Amniotic epithelial cell (primary cell): ENCODE measurements at places on chromosomes 16 and 17.

DNA sequence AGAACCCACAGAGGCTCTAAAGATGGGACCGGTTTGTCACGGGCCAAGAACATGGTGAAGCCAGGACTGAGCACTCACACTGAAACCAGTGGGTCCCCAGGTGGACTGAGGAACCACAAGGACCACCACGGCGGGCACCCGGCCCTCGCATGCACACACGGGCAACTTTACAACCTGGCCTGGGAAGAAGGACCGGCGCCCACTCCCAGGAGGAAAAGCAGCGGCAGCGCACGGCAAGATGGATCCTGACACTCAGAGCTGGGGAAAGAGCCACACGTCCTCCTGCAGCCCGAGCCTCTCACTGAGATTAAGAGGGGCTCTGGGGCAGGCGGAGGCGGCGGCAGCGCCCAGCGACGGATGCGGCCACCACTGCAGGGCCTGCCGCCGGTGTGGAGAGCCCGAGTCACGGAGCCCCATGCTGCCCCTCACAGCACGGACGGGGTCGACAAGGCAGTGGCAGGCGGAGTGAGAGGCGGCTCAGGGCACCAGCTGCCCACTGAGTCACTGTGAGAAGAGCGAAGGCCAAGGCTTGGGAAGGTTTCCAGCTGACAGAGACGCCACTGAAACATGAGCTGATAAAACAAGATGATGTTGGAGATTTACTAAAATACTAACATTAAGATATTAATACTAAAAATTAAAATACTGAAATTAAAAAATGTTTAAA lies 118.3 kb downstream of the ANKRD11 start:
- peak; percentile 57 for DNase-seq

DNA sequence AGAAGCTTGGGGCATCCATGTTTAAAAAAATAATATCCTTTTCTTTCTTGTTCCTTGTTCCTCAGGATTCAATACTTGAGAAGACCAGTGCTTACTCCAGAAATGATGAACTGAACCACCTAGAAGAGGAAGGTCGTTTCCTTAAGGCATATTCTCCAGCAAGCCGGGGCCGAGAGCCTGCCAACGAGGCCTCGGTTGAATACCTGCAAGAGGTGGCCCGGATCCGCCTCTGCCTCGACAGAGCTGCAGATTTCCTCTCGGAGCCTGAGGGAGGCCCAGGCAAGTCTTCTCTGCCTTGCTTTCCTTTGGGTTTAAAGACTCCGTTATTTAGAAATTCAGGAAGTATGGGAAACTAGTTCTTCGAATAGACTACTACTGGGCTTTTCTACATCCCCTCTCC lies 42.5 kb upstream of the ENDOV start:
- no peak for DNase-seq

GRCh38 chr17:19502517-19502916 lies 31.1 kb upstream of the SLC47A1 start:
- no peak for DNase-seq

GRCh38 chr17:66764506-66764905 lies 70.4 kb upstream of the CACNG5 start:
- no peak for DNase-seq

DNA sequence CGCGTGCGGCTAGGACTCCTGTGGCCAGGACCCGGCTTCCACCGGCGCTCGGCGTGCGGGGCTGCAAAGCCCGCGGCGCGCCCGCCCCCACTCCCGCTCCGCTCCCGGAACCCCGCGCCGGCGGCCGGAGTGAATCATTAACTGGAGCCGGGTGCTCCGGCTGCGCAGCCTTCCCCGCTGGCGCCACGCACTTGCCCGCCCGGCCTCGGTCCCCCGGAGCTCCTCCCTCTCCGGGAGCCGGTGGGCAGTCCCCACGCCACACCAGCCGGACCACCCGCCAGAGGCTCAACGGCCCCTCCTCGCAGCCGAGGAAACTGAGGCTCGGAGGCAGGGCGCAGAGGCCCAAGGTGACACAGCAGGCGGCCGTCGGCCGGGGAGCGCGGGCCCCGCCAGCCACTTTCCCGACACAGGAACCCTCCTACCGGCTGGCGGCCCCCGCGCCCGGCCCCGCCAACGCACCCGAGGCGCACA lies 580 bp downstream of the BCAR1 start:
- DNase-seq: no peak

- no peak for DNase-seq
Observed at GRCh38 chr17:62678214-62678919, 50.9 kb downstream of the MRC2 start.

DNA sequence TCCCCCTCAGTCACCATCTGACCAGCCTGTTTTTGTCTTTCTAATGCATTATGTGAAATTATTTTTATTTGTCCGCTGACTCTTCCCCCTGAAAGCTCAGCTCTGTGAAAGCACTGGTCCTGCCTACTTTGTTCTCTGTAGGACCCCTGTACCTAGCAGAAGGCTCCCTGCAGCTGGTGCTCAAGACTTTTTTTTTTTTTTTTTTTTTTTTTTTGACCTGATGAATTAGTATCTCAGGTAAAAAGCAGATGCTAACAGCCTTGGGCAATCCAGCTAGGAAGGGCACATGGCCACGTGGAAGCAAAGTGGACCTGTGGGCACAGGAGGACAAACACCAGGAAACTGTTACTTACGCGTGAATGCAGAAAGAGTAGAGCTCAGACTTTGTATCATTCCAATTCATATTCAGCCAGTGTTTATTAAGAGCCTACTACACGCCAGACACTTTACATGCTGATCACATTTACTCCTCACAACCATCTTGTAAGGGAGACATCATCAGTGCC lies 629 bp upstream of the UNC119 start:
- no peak for DNase-seq

- no peak for DNase-seq
Observed at GRCh38 chr16:12422233-12422632, 381.5 kb downstream of the CPPED1 start.

DNA sequence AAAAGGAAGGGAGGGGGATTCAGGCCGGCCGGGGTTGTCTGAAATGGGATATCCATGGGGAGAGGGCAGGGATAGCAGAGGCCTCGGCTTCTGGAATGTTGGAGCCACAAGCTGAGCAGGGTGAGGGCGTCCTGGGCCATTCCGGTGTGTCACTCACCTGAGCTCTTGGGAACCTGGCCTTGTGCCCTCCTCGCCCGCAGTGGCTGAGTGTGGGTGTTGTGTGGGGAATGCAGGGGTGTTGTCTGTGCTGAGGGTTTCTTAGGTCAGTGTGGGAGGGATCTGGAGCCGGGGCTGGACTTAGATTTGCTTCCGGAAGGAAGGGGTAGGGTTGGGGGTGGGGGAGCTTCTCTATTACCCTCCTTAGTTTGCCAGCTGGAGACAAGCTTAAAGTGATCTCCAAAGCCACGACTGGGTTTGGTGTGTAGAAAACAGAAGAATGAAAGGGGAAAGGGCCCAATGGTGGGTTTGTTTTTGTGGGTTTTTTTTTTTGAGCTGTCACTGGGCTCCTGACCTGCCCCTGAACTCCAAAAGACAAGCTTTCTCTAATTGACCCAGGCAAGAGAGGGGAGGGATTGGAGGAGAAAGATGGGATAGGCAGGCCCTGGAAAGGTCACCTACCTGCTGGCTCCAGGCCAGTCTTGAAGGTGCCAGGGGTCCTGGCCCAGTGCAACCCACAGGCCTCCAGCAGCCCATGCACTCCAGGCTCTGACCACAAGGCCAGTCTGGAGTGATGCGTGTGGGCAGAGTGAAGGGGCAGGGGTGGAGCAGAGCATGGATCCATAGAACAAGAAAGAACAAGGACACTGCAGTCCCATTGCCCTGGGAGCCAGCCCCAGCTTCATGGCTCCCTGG lies at the start of gene SULT1A2:
Gene SULT1A2, minus strand, starts transcription at position 211 of the 852 bp plus-strand sequence. CDS start 1,120 bp downstream, outside the sequence.
- DNase-seq: peak; percentile 36

GRCh38 chr17:66523378-66524200 lies 221.2 kb downstream of the PRKCA start:
- DNase-seq: no peak

DNA sequence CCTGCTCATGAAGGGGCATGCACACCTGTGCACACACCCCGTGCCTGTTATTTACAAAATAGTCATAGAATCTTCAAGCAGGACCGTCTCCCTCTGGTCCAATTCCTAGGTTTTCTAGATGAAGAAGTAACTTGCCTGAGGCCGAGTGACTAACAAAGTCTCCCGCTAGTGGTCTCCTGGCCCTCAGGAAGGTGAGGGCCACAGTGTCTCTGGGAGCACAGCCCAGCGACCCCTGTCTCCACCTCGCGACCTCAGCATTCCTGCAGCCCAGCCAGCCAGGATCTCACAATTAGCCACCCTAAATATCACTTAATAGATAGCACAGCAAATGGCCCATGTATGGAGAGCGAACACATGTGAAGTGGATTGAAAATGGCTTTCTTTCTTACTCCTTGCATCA lies 30.5 kb upstream of the CACNG1 start:
- no peak for DNase-seq

DNA sequence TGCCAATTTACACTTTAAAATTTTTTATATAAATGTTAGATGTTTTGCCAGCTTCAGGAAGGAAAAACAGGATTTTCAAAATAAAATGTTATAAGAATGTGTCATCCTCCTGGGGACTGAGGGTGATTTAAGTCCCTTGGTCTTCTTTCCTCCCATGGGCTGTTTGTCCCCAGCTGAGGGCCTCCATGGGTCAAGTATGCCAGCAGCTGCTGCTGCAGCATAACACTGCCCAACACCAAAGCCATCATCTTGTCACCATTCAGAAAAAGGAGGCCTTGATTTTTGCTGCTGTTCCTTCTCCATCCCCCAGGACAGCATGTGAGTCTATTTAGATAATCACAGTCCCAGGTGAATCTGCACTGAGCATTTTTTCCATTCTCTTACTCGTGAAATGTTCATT lies 188.5 kb downstream of the LGALS9B start:
- DNase-seq: no peak

DNA sequence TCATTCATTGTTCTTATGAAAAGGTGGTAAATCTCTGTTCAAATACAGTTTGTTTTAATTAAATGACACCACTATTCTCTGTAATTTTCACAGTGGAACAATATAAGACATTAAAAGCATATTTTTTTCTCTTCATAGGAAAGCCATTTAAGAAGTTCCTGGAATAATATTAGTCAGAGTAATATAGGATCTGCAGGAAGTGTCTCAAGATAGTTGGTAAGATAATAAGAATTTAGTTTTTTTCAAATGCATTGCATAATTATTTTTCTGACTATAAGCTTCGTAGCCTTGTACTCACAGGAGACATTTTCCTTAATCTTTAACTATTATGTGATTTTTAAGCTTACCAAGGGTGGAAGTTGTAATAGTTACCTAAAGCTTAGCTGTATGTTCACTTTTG lies 16.9 kb downstream of the STXBP4 start:
- DNase-seq: peak; percentile 57

DNA sequence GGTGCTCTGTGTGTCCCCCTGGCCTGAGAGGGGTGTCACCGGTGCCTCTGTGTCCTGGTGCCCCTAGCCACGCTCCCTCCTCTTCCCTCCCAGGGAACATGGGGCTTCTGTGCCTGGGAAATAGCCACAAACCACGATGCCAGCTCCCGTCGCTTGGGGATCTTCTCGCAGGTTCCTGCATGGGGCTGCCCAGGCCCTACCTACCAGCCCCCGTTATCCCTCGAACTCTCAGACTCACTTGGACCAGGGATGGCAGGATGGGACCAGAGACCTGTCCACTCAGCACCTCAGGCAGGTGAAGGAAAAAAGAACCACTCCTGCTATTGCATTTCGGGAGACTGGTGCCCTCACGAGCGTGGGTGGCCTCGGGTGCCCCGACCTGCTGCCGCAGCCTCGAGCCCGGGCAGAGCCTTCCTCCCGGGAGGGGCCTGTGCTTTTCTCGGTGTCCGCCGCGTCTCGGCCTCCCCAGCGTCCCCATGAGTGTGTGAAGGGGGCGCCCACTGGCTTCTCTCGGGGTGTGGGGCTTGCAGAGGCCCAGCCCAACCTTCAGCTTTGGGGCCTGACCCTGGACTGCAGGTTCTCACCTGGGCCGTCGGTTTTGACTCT lies 41.0 kb upstream of the GNG13 start:
- no peak for DNase-seq

- DNase-seq: no peak
Observed at GRCh38 chr17:74740641-74741387, 3.8 kb downstream of the RAB37 start.

DNA sequence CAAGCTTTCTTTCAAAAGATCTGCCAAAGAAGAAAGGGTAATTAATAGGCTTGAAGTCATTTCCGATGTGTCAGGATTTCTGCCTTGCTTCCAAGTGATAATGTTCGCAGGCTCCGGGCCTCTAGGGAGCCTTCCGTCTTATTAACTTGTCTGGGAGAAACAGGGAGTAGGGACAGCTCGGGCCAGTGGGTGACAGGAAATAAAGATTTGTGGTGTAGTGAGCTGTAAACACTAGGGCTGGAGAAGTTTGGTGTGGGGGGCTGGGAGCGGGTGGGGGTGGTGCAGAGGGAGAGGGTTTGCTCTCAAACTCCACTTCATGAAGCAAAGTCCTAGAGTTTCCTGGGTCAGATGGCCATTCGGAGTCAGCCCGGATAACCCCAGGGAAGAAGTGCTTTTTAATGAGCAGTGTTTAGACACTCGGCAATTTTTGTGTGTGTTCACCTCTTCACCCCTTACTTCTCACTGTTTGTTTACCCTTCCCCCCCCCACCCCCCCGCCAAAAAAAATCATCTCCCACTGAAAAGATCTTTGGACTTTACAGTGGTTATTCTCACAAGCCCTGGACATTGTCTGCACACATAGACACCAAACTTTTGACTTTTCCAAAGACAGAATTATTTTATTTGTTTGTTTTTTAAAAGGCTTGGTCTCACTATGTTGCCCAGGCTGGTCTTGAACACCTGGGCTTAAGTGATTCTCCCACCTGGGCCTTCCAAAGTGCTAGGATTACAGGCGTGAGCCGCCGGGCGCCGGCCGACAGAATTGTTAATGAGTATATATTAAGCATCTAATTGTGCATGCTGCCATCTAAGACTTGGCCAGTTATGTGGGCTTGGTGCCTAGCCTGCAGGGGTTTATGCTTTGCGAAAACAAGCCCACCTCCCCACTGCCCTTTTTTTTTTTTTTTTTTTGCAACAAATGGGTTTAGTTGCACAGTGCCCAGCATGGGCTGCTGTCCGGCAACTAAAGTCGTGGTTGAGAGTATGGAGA lies 196.4 kb downstream of the CCDC182 start:
- peak; percentile 41 for DNase-seq
